ENCODE measurements at places on chromosomes 12 and 14. TPM values are rescaled to one million over a fixed set of nuclear protein-coding genes. Genes with fewer than 3 reads are reported as not detected.
A peak's percentile ranks its signal among the peaks of the same experiment; 100 is the strongest.

DNA sequence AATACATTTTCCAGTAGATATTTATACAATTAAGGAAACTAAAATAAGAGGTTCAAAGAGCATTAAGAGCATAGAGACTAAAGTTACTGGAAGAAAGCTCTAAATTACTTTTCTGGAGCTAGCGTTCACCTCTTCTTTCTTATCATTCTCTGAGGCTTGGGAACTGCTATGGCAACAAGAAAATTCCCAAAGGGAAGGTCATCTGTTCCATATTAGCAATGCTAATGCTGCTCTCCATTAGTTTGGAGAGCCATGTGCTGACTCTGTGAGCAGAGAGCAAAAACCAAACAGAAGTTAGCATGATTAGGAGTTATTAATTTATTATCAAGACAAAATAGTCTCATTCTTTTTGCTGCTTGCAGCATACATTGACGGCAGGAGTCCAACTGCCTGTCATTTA, 143.1 kb upstream of the SLC16A7 start:
- no peak for DNase-seq

LBHD2 gene
- total RNA-seq = not detected

GRCh38 chr14:22657861-22658260, 13.7 kb upstream of the OR6J1 start:
- DNase-seq = peak; percentile 5

KRT75 gene
- total RNA-seq = not detected

DNA sequence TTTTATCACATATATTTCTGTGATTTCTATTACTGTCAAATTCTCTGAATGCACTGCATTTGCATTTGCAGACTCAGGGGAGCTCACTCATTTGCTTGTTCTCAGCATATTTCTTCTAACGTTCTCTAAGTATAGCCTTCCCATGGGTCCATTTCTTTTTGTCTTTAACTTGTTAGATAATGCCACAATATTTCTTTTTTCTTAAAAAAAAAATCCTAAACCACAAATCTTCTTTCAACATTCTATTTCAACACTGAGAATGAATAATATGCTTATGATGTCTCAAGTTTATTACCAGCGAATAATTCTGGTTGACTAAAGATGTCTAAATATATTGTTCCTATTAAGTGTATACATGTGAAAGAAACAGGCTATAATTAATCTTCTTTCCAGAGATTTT, 200.2 kb downstream of the ANO6 start:
- no peak for DNase-seq

IL31 gene
- not detected for total RNA-seq

- no peak for DNase-seq
Measured at GRCh38 chr14:77139022-77139421, 2.6 kb downstream of the ZDHHC22 start.

DNA sequence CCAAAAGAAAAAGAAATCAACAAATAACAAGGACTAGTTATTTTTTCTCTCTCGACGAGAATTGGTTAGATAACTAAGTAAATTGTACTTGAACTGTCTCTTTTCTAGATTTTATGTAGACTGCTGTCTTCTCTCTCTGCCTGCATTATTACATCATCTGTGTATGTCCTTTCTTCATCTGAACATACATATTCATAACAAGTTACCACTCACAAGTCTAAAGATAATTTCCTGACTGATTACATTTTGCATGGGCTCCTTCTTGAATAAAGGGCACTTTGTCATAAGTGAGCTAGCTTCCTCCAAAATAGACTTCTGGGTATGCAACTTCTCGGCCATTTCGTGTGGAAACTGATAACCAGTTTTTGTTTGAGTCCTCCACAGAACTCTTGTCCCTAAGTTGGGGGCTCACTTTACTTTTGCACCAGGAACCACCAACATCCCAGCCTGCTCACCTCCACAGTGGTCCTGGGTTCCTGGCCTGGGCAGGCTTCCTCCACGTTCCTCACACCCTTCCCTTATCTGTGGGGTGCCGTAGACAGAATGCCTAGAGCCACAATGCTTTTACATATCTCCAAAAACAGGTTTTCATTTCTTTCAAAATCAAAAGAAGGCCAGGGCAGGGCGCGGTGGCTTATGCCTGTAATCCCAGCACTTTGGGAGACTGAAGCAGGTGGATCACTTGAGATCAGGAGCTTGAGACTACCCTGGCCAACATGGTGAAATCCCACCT, 6.2 kb upstream of the DDX47 start:
- no peak for DNase-seq

LALBA gene
- total RNA-seq = not detected

GRCh38 chr12:49092086-49092815, 2.4 kb downstream of the DHH start:
- no peak for DNase-seq

- DNase-seq = no peak
Measured at GRCh38 chr12:125512541-125513298, 447.5 kb downstream of the AACS start.

DNA sequence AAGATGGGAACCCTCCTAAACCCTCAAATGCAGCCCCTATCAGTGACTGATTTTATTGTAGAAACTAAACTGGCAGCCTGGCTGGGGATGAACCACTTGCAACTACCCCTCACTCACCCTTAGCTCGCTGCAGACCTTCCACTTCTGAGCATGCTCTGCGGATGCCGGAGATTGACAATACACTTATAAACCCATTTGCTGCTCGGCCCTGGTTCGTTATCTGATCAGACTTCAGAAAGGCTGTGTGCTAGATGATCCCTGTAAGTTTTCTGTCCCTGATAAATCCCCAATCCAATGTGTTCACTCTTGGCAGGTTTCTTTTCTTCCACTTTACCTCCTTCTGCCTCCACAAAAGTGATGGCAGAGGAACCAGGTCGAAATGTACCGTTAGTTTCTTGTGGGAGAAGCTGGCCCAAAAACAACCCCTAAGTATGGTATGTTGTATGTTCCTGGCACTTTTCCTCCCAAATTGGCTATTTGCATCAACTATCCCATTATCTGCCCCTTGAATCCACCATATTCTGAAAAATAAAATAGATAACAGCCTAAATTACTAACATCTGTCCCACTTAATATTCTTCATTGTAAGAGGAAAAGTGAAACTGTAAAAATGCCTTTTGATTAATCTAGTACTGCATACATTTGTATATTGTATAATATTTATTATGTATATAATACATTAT, 18.8 kb downstream of the RPH3A start:
- DNase-seq = no peak

SOAT2 gene
- 0.92 TPM for total RNA-seq

ZNF891 gene
- total RNA-seq = 1.3 TPM

CDCA3 gene
- total RNA-seq = 0.25 TPM

SLC25A47 gene
- 454 TPM for total RNA-seq

ITPR2 gene
- total RNA-seq = 93.3 TPM

- no peak for DNase-seq
Measured at GRCh38 chr12:9132008-9132535, 16.4 kb upstream of the A2M start.

HOXC10 gene
- total RNA-seq = not detected

DNA sequence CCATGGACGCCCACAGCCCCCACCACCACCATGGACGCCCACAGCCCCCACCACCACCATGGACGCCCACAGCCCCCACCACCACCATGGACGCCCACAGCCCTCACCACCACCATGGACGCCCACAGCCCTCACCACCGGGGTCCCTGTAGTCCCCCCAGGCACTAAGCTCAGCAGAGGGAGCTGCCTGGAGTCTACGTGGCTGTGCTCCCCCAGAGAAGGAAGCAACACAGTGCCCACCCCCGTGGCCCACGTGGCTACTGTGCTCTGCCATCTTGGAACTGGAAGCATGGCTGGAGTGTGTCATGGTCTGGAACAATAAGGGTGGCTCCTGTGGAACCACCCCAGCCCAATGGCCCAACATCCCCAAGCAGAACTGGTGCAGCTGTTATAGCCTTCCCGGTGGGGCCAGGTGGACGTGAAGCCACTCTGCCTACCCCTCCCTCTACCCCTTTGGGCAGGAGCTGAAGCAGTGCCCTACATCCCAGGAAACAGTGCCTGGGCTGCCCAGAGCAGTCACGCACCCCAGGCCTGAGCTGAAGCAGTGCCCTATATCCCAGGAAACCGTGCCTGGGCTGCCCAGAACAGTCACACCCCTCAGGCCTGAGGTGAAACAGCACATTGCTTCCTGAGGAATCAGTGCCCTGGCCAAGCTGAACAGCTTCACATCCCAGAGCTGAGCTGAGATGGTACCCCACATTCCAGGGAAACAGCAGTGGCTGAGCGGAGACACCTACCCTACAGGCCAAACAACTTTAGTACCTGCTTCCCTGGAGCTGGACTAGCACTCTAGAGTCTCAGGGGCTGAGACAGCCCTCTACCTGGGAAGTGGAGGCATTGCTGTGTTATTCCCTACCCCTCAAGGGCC, 9.0 kb upstream of the SFSWAP start:
- no peak for DNase-seq

DNA sequence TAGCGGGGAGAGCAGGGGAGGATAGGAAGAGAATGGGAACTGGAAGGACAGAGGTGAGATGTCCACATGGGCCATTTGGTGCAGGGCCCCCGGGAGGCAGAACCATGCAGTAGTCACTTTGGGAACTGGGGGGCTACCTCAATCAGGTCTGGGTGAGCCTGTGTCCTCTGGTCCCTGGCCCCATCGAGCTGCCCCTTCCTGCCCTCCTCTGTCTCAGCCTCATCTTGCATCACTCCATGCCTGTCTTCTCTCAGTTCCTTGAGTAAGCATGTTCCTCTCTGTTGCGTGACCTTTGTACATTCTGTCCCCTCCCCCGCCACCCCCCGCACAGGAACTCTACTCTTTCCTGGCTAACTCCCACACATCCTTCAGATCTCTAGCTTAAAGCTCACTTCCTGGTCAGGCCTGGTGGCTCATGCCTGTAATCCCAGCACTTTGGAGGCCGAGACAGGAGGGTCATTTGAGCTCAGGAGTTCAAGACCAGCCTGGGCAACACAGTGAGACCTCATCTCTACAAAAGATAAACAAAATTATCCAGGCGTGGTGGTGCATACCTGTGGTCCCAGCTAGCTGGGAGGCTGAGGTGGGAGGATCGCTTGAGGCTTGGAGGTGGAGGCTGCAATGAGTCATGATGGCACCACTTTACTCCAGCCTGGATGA, 23.2 kb downstream of the FOS start:
- no peak for DNase-seq

PRR4 gene
- total RNA-seq = 3.5 TPM

NEUROD4 gene
- total RNA-seq = not detected

GRCh38 chr14:56338674-56339073, 220.5 kb downstream of the PELI2 start:
- DNase-seq = no peak

DNA sequence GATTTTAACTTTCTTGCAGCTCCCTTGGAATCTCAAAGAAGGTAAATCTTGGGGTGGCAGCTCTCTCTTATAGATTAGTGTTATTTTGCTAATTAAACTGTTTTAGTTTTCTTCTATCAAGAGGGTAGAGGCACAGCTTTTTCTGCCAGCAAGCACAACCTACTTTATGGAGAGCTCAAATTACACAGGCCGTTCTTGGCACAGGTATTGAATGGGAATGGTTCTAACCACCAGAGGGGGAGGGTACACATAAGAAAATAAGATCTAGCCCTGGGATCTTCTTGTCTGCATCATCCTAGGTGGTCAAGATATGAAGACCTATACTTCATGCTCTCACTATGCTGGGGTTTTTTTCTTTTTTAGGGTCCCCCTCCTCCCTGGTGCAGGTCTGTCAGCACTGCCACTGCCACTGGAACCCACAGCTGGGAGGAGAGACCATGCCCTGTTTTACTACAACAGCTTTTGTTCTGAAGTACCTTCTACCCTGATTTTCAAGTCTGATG, 48.6 kb upstream of the STAC3 start:
- DNase-seq = no peak

DNA sequence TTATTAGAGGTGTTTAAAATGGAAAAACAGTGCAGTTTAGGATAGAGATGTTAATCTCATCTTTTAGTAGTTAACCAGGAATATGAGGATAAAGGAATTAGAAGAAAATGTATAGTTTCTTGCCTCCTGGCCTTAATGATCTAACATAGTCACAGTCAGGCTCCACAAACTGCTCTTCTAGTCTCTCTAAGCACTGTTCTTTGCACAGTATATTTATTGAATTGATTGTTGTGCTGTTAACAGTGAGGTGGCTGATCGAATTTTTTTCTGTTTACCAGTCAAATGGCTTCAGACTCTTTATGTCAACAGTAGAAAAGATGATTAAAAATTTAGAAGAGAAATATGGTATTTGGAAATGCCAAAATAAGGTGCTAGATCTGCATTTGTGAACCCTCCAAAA, 37.8 kb downstream of the ATF7IP start:
- no peak for DNase-seq

GRCh38 chr12:89787763-89788162, 79.1 kb upstream of the ATP2B1 start:
- no peak for DNase-seq

DNA sequence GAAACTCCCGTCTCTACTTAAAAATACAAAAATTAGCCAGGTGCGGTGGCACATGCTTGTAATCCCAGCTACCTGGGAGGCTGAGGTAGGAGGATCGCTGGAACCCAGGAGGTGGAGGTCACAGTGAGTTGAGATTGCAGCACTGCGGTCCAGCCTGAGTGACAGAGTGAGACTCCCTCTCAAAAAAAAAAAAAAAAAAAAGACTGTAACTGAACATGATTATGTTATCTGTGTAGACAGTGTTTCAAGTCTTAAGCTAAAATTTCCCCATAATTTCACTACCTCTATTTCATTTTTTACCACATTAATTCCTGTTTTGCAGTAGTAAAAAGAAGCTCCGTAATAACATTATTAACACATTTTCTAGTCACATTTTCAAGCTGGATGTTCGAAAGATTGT, 5.4 kb downstream of the PLBD1 start:
- no peak for DNase-seq

- DNase-seq = no peak
Measured at GRCh38 chr14:64654246-64654900, 49.9 kb upstream of the PLEKHG3 start.

AKAP3 gene
- 2.0 TPM for total RNA-seq

DNA sequence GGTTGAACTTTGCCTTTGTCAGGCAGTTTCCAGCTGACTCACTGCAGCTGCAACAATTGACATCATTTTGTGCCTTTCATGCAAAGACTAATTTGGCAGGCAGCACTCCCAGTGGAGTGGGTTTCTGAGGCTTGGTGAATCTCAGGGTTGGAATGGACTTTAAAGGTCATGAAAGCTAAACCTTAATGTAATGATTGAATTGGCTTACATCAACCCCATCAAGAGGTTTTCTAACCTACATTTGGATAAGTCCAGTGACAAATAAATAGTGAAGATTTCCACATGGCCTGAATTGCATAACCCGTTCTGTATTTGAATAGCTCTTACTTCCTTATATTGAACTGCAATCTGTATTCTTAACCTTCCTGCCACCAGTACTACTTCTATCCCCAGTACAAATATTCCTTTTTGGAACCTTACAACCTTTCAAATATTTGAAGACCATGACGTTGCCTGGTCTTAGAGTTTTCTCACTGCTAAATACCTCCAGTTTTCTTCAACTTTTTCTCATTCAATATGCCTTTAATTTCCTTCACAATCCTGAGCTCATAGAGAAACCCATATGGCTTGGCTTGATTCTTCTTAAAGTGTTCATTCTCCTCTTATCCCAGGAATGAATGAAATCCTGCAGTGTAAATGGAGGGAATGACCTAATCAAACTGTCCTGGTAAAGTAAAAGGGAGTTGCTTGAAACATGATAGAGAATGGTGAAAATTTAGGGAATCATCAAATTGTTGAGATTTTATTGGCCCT, 168.1 kb upstream of the NOVA1 start:
- no peak for DNase-seq
